Cerebellar cortex (tissue), 1 donor: ENCODE measurements at places on chromosomes 11 and 22.

DNA sequence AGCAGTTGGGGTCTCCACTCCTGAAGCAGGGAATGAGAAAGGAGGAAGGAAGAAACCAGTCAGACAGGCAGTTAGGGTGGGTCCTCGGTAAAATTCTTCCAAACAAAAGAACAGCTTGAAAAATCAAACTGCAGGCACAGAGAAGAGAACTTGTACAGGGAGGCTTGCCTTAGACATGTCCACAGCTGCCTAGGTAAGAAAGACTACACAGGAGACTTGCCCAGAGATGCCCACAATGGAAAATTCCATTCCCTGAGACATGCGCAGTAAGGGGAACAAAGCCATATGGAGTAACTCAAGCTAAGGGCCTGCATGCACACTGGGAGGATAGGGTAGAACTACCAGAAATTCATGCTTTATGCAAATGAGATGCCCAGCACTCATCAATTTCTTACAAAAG, 9.8 kb downstream of the KCNJ11 start:
- no peak for DNase-seq

DNA sequence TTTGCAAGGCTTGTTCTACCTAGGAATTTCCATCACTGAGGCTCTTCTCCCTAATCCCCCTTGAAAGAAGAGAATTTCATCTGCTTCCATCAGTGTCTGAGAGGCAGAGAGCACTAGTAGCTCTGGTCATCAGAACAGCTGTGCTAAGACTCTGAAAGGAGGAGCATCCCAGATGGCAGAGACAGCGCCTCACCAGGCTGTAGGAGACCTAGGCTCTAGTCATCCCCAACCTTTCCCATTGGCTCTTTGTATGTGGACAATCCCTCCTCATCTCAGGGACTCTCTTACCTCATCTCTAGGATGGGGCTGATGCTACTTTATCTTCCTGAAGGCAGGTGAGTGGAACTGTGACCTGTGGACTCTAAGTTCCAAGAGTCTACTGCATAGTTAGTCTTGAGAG, 8.8 kb upstream of the OR9I1 start:
- DNase-seq, result no peak

GRCh38 chr11:86951706-86952105, 3.5 kb downstream of the FZD4 start:
- DNase-seq, result no peak

- no peak for DNase-seq
Observed at GRCh38 chr11:130042093-130042591, 27.6 kb upstream of the APLP2 start.

DNA sequence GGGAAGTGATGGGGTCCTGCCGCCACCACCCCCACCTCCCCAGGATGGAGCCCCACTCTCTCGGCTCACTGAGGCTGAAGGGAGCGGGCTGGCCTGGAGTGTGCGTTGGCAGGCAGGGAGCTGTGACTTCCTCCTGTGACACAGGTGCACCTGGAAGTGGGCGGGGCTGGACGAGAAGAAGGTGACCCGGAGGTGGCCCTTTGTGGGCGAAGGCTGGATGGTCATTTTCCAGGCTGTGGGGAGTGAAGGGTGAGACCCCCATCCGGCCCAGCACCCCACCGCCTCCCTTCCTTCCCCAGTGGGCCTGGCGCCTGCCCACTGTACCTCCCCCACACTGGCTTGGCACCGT, 15.3 kb downstream of the IL17REL start:
- DNase-seq, result no peak

DNA sequence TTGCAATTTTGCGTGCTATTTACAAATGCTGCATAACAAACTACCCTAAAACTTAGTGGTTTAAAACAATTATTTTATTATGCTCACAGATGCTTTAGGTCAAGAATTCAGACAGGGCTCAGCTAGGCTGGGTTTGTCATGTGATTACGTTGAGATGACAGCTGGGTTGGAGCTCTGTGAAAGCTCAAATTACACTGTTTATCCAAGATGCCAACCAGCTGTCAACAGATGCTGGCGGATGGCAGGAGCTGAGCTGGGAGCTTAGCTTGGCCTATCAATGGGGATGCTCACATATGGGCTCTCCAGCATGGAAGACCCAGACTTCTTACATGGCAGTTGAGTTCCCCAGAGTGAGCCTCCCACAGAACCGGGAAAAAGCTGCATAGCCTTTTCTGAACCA, 62.7 kb downstream of the STK33 start:
- no peak for DNase-seq

DNA sequence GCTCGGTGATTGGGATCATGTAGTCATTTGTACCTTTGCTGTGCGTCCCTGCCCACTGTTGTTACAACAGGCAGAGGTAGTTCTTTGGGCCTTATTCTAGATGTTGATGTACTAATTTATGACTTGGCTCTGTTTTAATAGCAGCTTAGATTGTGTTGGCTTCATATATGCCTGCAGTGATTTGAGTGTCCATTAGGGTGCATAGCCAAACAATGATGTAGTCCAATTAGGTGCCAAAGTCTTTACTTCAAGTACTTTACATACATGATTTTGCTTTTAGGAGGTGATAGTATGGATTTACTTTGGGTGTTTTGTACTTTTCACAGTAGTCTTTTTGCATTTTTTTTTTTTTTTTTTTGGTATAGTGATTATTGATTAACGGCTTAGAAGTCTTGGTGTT, 46.4 kb downstream of the PPP6R3 start:
- DNase-seq, result no peak

GRCh38 chr11:93444617-93445073, 98.5 kb downstream of the SMCO4 start:
- no peak for DNase-seq
